ENCODE measurements at places on chromosomes 7 and 10.

GRCh38 chr7:46664453-46664852 lies 743.4 kb upstream of the IGFBP3 start:
- DNase-seq, result no peak

DNA sequence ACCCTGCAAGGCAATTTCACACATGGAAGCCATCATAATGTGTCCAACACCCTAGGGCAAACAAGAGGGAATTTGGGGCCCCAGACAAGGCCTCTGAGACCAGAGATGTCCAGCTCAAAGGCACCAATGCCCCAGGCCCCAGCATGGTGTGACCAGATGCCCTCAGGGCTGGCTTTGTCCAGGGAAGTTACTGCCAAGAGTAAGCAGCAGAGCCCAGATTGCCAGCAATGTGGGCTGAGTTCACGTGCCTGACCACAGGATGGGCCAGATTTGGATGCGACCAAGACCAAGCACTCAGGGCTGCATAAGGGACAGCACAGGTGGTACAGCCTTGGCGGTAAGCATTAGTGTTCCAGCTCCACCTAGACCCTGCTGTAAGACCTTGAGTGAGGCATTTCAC lies 12.7 kb downstream of the MYOF start:
- DNase-seq, result no peak

GRCh38 chr7:124996778-124997177 lies 67.2 kb upstream of the POT1 start:
- DNase-seq, result no peak

DNA sequence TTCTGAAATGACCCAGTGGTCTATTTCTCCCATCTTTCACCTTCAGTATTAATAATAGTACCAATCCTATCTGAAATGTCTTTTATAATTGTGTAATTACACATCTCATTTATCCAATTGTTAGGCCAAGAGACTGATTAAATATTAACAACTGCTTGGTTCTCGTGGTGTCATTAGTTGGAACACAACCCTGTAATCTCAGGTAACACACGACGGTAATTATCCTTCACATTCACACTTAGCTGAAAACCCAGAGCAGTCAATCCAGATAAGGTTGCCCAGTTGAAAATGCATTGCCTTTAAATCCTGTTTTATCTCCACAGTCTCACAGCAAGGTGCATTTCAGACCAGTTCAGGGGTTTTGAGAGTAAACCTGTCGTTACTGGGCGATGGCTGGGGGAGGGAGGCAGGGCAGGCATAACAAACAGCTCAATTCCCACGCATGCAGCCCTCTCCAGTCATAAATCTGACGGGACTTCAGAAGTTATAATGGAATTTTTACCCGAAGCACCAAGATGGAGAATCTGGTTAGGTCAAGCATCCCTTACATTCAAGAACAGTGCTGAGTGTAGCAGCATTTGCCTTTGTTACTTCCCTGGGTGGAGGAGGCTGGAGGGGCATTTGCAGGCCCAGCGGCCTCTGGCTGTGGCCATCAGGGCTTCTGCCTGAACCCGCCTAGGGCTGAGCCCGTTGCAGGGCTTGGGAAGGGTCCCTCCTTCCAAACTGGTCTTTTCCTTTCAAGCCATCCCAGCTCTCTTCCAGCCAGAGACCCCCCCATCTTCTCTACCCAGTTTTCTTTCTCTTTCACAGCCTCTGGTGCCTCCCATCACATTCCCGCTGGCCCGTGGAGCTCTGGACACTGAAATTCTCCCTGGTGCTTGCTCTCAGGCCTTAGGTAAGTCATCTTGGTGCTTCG lies 201.0 kb upstream of the LYZL2 start:
- DNase-seq, result no peak

GRCh38 chr7:151819866-151820265 lies 57.0 kb downstream of the PRKAG2 start:
- no peak for DNase-seq

- no peak for DNase-seq
Observed at GRCh38 chr10:54108961-54109360, 692.1 kb downstream of the PCDH15 start.

DNA sequence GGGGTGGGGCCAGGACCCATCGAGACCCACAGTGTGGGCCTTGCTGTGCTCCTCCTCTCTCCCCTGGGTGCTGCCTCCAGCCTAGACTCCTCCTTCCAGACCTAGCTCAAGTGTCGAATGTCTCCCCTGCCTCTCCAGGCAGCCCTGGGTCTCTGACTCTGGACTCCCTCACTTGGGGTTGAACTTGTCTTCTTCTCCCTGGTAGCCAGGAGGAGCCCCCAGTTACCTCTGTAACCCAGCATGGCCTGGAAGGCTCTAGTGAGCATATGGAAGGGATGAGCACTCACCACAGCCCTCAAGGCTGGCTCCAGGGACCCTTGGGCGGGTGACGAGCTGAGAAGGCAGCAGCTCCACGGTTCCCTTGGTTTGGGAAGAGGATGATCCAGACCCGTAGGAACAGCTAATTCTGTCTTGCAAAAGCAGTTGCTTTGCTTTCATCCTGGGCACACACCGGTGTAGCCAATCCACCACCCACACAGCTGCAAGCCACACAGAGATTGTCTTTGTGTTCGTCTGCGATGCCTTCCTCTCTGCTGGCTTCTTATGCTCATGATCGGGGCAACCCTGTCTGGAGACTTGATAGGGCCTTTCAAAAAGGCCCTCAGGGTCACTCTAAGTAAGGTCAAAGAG lies 52.3 kb upstream of the ANTXRL start:
- no peak for DNase-seq

- no peak for DNase-seq
Observed at GRCh38 chr7:137882261-137882668, 35.5 kb upstream of the DGKI start.

DNA sequence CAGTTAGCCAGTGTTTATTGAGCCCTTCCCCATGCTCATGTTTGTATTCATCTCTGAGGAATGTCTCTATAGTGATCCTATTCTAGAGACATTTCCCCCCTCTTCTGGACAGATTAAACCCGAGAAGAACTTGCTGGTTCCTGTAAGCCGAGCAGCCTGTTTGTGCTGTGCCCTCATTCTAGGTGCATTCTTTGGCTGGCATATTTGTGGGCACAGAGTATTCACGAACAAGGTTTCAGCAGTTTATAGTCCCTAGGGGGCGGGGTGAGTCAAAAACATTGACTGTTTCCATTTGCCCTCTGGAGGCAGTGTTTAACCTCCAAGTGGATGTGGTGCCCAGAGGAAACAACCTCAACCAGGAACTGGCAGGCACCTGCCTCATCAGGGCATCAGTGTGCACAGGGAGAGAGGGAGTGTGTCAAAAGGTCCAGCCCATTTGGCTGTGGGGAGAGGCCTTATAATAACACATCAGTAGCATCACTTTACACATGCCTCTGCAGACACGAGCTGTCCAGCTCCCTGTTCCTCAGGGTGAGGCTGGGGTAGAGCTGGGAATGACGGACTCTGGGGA lies 273.3 kb upstream of the LRGUK start:
- DNase-seq, result no peak

- DNase-seq, result peak; percentile 24
Observed at GRCh38 chr10:116848032-116848943, 1.0 kb upstream of the ENO4 start.

- no peak for DNase-seq
Observed at GRCh38 chr7:134648456-134648855, 1.8 kb downstream of the BPGM start.

DNA sequence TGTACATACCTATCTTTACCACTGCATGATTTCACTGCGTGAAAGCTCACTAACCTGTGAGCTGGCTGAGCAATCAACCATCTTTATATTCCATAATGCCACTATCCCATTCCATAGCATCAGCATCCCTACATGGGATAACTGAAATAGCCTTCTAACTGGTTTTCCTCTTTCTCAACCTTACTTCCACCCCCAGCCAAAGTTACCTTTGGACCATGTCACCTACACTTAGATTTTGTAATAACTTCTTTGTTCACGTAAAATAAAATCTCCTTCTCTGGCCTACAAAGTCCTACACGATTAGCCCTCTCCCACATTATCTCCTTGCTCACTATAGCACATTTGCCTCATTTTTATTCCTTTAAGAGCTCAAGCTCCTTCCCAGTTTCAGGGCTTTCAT lies 2.5 kb downstream of the PSMA2 start:
- no peak for DNase-seq

DNA sequence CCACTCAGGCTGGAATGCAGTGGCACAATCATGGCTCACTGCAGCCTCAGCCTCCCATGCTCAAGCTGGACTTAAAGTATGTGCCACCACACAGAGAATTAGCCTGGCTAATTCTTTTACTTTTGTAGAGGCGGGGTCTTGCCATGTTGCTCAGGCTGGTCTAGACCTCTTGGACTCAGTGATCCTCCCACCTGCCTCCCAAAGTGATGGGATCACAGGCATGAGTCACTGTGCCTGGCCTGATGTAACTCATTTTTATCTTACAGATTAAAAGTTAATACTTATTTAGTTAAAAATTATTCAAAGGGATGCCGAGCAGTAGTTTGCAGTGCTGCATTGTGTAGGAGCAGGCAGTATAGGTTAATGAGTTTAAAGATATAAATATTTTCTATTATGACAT lies 12.6 kb upstream of the PLXDC2 start:
- no peak for DNase-seq

- peak; percentile 20 for DNase-seq
Observed at GRCh38 chr10:60964257-60965235, 20.6 kb upstream of the RHOBTB1 start.

GRCh38 chr10:15096661-15097010 lies 519 bp upstream of the RPP38 start:
- no peak for DNase-seq

GRCh38 chr10:129531195-129531968 lies 64.3 kb downstream of the MGMT start:
- no peak for DNase-seq

GRCh38 chr10:14250496-14251076 lies 80.1 kb downstream of the FRMD4A start:
- no peak for DNase-seq

DNA sequence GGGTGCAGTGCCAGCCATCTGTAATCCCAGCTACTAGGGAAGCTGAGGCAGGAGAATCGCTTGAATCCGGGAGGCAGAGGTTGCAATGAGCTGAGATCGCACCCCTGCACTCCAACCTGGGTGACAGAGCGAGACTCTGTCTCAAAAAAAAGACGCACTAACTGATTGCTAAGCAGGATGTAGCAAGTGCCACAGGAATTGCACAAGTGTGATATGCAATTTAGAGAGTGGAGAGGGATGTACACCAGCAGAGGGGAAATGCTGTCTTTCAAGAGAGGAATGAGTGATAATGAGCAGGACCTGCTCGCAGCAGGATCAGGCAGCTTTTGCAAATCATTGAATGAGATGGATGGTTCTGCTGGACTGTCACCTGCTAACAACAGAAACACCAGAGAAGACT lies 13.3 kb upstream of the SLC16A12 start:
- no peak for DNase-seq

- no peak for DNase-seq
Observed at GRCh38 chr10:127720903-127721302, 16.1 kb upstream of the FOXI2 start.

DNA sequence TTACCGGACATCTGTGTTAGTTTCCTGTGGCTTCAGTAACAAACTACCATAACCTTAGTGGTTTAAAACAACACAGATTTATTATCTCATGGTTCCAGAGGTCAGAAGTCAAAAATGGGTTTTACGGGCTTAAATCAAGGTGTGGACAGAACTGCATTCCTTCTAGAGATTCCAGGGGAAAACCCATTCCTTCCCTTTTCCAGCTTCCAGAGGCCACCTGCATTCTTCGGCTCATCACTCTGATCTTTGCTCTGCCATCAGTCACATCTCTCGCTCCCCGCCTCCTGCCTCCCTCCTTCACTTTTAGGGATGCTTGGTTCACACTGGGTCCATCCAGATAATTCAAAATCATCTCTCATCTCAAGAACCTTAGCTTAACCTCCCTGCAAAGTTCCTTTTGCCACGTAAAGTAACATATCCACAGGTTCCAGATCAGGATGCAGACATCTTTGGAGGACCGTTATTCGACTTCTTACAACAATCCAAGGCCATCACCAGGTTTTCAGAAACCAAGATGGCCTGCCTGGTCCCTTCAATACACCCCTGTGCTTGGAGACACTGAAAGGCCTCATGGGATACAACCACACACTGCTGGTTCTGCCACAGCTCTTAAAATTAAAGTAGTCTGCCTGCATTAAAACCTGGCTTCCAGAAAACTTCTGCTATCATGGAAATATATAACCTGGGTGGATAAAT lies 225.9 kb upstream of the MYO3A start:
- DNase-seq, result no peak

GRCh38 chr10:57333880-57334279 lies 933.8 kb downstream of the IPMK start:
- DNase-seq, result no peak

GRCh38 chr7:78905436-78905835 lies 548.0 kb downstream of the MAGI2 start:
- DNase-seq, result no peak

DNA sequence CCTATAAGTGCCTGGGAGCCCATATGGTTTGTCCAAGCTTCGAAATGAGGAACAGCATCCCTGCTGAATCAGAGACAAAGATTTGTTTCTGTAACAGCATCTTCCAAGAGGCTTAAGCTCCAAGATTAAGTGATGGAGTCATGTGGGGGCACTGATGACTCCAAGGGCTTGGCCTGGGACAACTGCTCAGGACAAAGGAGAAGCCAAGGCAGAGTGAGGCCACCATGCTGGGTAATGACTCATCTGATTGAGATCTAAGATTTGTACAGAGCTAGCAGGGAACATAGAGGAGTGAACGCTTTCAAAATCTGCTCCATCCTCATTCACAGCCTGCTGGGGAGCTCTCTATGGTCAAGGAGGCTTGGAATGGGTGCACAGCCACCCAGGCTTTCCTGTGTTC lies 49.3 kb downstream of the C10orf120 start:
- DNase-seq, result no peak

DNA sequence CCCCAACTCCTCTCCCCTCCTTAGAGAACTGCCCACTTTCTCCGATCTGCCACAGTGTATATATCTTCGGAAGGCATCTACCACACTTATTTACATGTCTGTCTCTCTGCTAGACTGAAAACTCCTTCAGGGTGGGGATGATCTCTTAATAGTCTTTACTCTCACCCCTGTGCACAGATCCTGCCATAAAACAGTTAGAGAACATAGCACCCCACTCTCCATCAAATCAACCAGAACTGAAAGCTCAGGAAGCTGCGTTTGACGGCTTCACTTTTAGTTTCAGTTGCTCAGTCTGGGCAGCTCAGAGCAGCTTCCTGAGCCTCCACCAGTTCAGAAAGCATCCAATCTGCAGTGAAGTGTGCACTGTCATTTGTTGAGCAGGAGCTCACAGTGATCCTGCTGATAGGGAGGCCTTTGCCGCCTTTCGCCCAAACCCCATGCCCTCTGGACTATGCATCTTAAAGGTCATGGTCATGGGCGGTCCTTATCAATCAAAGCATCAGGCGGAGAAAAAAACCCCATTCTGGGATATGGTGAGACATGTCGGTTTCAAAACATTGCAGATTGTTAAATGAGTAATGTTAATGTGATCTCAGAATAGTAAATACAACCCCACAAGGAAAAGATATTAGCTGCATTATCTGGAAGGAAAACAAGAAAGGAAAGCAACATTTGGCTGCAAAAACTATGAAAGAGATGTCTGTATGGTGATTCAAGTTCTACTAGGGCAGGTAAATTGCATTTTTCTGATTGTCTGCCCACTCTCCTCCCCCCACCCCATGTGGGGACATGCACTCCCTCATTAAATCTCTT lies 167.1 kb upstream of the ADO start:
- DNase-seq, result peak; percentile 49

- no peak for DNase-seq
Observed at GRCh38 chr10:100128951-100129350, 47.3 kb upstream of the CPN1 start.

Measured in effector CD4-positive, alpha-beta T cell (primary cell).